Caki2 (cell line): ENCODE measurements at places on chromosomes 7 and 10. TPM values are rescaled to one million over a fixed set of nuclear protein-coding genes. Genes with fewer than 3 reads are reported as not detected.

The GPNMB gene
- total RNA-seq, result 32.7 and 33.1 TPM in 2 replicates

The XRCC2 gene
- total RNA-seq, result 0.98 and 2.6 TPM in 2 replicates

The PPP1R3C gene
- total RNA-seq, result 3.5 and 4.2 TPM in 2 replicates

The CALML3 gene
- not detected in 2 replicates for total RNA-seq

The MINDY3 gene
- total RNA-seq, result 17.0 and 28.8 TPM in 2 replicates

The ADAP1 gene
- total RNA-seq, result 8.3 TPM in 1 of 2 replicates, not detected in the other

The OR13A1 gene
- total RNA-seq, result not detected in 2 replicates

The ASIC3 gene
- 0.84 and 1.6 TPM in 2 replicates for total RNA-seq

The DEPP1 gene
- 0.43 and 2.8 TPM in 2 replicates for total RNA-seq

The RELN gene
- total RNA-seq, result 5.7 and 17.8 TPM in 2 replicates

The DPY19L1 gene
- 34.7 and 94.5 TPM in 2 replicates for total RNA-seq

The PDE6C gene
- total RNA-seq, result not detected in 2 replicates

The UTF1 gene
- total RNA-seq, result not detected in 2 replicates

The NUTM2A gene
- 1.7 TPM in 1 of 2 replicates, not detected in the other for total RNA-seq

The IL6 gene
- 2.0 and 6.4 TPM in 2 replicates for total RNA-seq

The UNCX gene
- total RNA-seq, result not detected in 2 replicates

The PRF1 gene
- total RNA-seq, result not detected in 2 replicates

The OLAH gene
- 0.17 and 1.8 TPM in 2 replicates for total RNA-seq

The RPEL1 gene
- not detected in 2 replicates for total RNA-seq

The CYP3A4 gene
- total RNA-seq, result not detected in 2 replicates

The WEE2 gene
- not detected in 2 replicates for total RNA-seq

The ERVW-1 gene
- total RNA-seq, result not detected in 2 replicates

The CAV1 gene
- total RNA-seq, result 141 and 160 TPM in 2 replicates

The SRRM3 gene
- total RNA-seq, result 1.1 and 1.3 TPM in 2 replicates

The PIP gene
- total RNA-seq, result not detected in 2 replicates

The VPS41 gene
- total RNA-seq, result 19.1 and 30.3 TPM in 2 replicates

The UBE2D1 gene
- total RNA-seq, result 13.1 and 18.2 TPM in 2 replicates

The CEP55 gene
- 44.4 and 58.9 TPM in 2 replicates for total RNA-seq
